CD14-positive monocyte (primary cell): ENCODE measurements at places on chromosomes 7 and 10.

DNA sequence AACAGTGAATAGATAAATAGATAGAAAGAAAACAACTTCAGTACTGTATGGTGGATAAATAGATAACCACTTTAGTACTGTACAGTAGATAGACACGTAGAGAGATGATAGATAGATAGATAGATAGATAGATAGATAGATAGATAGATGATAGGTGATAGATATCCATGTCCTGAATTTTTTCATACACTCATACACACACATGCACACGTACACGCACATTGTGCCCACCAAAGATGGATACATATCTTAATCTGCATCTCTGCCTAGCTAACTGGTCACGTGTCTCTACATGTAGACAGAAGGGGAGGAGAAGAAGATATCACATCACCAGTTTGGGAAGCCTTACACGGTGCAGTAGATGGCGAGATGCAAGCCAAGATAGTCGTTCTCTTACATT is 99.2 kb downstream of the ARID5B start:
- no peak for DNase-seq

DNA sequence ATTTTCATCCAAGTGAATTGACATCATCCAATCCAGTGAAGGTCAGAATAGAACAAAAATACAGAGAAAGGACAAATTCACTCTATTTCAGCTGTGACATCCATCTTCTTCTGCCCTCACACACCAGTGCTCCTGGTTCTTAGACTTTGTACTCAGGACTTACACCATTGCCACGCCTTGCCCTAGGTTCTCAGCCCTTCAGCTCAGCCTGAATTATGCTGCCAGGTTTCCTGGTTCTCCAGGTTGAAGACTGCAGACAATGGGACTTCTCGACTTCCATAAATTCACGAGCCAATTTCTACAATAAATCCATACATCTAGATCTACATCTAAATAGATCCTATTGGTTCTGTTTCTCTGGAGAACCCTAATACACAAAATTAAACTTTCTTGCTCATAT is 181.2 kb upstream of the KCND2 start:
- DNase-seq: no peak

DNA sequence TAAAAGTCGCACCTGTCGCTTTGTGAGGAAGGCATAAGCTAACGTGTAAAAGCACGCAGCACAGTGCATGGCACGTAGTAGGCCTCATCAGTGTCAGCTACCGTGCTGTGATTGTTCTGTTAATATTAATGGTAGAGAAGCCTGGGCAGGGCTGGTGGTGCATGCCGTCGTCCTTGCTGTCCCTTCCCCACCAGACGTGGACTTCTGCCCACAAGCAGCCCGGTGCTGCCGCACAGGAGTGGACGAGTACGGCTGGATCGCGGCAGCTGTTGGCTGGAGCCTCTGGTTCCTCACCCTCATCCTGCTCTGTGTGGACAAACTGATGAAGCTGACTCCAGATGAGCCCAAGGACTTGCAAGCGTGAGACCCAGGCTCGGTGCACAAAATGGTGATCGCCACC is 4.7 kb upstream of the ATP6V0A4 start:
- DNase-seq: no peak

GRCh38 chr7:129452589-129453231 is 18.5 kb downstream of the STRIP2 start:
- DNase-seq: no peak

GRCh38 chr10:97466755-97467154 is 20.8 kb downstream of the ZDHHC16 start:
- DNase-seq: no peak

DNA sequence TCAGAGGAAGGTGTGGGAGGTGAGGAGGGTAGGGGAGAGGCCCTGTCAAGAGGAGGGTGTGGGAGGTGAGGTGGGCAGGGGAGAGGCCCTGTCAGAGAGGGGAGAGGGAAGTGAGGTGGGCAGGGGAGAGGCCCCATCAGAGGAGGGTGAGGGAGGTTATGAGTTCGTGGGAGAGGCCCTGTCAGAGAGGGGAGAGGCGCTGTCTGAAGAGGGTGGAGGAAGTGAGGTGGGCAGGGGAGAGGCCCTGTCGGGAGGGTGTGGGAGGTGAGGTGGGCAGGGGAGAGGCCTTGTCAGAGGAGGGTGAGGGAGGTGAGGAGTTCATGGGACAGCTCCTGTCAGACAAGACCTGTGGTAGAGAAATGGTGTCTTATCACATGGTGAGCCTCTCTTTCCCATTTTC is 74.4 kb downstream of the INPP5A start:
- DNase-seq: no peak

DNA sequence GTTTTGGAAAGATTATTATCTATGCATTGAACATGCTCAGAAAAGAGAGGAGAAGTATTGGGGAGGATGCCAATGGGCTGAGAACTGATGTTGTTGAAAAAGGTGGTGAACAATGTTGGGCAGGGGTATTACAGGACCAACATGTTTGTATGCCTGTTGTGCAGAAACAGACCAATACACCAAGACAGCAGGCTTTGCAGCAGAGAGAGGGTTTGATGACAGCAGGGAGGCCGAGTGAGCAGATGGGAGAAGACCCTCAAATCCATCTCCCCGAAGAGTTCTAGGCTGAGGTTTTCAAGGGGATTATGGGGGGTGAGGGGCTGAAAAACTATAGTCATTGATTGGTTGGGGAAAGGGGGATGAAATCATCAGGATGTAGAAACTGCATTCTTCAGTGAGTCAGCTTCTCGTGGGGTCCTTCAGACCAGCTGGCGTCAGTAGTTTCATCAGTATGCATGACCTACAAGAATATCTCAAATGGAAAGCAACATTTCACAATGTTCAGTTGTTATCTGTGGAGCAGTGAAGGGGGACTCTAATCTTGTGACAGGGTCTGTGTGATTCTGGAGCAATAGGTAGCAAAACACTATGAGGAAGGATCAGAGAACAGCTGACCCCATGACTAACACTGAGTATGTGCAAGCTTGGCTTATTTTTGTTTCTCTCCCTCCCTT is 167.8 kb downstream of the BAMBI start:
- no peak for DNase-seq

GRCh38 chr7:132654150-132654549 is 77.9 kb upstream of the PLXNA4 start:
- no peak for DNase-seq

- DNase-seq: no peak
These were observed 85.5 kb downstream of the NKX6-2 start for GRCh38 chr10:132700156-132701098.

DNA sequence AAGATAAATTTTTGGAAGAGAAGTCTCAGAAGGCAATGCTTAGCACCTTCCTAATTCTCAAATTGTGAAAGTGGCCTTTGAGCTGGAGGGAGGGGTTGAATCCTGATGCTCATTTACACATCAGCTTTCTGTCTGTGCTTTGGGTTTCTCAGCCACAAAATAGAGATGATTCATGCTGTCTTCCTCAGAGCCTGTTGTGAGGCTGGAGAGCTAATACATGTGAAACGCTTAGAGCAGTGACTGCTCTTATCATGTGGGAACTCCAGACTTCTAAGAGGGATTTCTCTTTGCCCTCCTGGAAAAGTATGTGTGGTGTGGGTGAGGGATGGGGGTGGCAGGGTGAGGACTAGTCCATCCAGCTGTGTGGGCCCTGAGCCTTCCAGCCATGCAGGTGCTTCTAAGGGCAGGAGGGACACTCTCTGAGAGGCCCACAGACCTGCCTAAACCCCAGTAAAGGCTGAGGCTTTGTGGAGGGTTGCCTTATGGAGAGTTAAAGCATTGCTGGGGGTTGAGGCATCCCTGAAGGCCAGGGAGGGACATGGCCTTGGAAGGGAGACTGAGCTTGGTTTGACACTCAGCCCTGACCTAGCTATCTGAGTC is 4.8 kb upstream of the EVX1 start:
- no peak for DNase-seq

DNA sequence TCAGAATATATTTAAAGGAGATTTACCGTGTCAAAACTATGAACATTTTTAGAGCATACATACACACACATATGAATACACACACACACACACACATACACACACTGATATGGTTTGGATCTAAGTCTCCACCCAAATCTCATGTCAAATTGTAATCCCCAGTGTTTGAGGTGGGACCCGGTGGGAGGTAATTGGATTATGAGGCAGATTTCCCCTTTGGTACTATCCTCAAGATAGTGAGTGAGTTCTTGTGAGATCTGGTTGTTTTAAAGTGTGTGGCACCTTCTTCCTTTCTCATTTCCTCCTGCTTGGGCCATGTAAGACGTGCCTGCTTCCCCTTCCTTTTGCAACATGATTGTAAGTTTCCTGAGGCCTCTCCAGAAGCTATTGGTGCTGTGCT is 515.0 kb upstream of the ZMIZ1 start:
- no peak for DNase-seq

- DNase-seq: no peak
These were observed 249.2 kb downstream of the DYNC1I1 start for GRCh38 chr7:96021568-96021967.

DNA sequence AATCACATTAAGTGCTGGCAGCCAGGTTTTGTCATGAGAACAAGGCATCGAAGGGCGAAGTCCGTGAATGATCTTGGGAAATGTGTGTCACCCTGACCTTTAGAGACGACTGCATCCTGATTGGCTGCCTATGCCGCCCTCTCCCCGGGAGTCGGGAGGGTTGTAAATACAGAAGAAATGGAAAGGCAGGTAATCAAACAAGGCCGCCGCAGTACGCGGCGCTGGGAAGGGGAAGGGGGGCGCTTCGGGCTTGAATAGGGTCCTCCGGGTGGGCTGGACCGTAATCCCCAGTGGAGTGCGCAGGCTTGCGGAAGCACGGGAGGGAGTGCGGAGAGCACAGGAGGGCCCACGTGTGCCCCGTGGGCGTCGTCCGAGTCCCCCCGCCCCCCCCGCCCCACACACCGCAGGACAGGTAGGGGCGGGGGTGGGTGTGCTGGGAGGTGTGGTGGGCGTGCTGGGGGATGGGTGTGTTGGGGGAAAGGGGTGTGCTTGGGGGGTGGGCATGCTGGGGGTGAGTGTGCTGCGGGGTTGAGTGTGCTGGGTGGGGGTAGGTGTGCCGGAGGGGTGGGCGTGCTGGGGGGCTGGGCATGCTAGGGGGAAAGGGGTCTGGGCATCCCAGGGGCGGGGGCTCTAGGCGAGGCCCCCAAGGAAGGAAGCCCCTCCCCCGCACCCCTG is 169.4 kb downstream of the ARHGAP12 start:
- DNase-seq: peak; percentile 60

DNA sequence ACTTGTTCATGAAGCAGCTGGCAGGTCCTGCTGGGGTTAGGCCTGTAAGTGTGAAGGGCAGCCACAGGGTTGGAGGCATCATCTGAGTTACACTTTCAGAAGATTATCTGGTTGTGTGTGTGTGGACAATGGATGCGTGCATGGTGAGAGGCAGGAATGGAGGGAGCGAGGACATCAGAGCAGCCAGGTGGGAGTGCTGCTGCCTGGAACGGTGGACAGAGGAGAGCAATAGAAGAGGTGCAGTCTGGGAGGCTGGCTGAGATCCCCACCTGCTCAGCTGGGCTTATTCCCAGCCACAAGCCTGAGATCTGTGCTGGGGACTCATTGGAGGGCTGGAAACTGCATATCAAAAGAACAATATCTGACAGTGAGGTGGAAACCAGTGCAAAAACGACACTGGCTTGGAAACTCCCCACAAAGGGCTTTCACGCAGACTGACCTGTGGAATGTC is 17.9 kb downstream of the ZNF488 start:
- no peak for DNase-seq

DNA sequence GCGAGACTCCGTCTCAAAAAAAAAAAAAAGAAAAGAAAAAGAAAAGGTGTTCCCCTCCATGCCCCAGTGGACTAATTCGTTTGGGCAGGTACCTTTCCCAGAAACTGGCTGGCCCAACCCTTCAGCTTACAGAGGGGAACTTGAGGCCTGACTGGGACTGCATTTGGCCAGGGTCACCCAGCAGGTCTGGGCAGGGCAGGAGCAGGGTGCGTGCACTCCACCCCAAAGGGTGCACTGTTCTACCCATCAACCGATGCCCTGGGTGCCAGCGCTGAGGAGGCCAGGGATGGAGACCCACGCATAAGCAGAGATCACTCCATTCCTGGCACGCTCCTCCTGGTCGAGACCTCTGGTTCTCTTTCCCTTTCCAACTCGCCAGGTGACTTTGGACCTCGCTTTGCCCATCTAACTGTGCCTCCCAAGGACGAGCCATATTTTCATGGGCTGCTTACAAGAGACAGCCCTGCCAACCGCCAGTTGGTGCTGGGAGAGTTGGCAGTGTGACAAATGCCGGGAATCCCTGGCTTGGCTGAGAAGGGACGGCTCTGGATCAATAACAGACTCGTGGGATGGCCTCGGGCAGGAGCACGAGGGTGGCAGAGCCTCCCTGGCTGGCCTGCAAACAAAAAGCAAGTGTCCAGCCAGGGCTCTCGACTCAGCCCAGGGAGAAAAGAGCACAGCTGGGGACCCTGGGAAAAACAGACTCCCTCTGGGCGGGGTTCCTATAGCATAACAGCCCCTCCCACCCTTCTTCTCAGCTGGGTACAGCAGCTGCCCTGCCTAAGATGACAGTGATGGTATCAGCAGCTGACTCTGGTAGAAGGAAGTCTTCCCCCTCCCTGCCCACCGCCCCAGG is 7.9 kb downstream of the HSPB1 start:
- DNase-seq: no peak

GRCh38 chr10:96511044-96511945 is 2.4 kb downstream of the TLL2 start:
- no peak for DNase-seq

DNA sequence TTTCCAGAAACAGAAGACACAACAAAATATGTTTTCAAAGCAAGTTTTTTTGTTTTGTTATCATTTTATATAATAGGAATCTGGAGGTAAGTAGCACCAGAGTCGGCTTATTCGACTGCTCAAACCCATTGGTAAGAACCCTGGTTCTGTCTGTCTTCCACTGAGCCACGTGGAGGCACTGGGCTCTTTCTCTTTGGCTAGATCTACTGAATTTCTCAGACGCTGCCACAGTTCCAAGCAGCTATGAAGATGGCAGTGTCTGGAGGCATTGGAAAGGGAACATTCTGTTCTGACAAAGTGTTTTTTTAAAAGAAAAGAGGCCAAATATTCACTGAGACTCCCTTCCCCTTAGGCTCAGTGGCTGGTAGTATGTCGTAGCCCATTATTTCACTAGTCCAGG is 338.8 kb downstream of the NRG3 start:
- DNase-seq: no peak

- DNase-seq: no peak
These were observed 116.6 kb downstream of the BUB3 start for GRCh38 chr10:123270806-123271205.
